ENCODE measurements at places on chromosomes 6 and 20. TPM values are rescaled to one million over a fixed set of nuclear protein-coding genes. Genes with fewer than 3 reads are reported as not detected.

The DAAM2 gene
- 1.8 TPM for polyA plus RNA-seq

The KCNK5 gene
- not detected for polyA plus RNA-seq

The BPIFB6 gene
- not detected for polyA plus RNA-seq

The PCSK2 gene
- polyA plus RNA-seq = not detected

The CST9 gene
- polyA plus RNA-seq = not detected

The GHRH gene
- not detected for polyA plus RNA-seq

The HMGCLL1 gene
- polyA plus RNA-seq = not detected

The TULP1 gene
- polyA plus RNA-seq = not detected

GRCh38 chr6:160030103-160030502 is 61.2 kb downstream of the IGF2R start:
- peak; percentile 88 for DNase-seq

GRCh38 chr20:11159728-11160127 is 485.9 kb upstream of the JAG1 start:
- peak; percentile 40 for DNase-seq

DNA sequence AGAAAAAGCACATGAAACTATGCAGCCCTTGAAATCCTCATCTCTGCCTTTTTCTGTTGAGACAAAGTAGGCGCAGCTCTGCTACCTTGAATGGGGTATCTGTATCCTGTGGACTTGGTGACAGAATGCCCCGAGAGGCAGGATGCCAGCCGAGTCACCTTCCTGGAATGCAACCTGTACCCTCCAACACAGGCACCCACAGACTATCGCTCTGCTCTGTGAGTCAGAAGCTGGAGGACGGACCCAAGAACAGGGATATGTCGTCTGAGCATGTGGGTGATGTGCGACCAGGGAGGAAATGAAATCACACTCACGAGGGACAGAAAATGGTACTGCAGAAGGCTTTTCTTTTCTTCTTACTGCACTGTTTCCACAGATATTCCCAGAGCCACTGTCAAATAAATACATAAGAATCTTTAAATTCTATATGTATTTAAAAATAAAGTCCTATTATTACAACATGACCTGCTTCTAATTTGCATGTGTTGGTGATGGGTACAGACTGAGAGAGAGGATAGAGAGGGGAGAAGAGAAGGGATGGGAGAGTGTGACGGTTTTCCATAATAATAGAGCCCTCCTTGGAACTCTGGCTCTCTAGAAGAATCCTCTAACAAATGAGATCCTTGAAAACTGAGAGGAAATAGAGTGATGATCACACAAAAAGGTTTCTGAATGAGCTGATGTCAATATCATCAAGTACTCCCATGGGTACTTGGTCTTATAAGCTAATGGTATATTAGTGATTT is 308.1 kb downstream of the FOXC1 start:
- DNase-seq = peak; percentile 90

DNA sequence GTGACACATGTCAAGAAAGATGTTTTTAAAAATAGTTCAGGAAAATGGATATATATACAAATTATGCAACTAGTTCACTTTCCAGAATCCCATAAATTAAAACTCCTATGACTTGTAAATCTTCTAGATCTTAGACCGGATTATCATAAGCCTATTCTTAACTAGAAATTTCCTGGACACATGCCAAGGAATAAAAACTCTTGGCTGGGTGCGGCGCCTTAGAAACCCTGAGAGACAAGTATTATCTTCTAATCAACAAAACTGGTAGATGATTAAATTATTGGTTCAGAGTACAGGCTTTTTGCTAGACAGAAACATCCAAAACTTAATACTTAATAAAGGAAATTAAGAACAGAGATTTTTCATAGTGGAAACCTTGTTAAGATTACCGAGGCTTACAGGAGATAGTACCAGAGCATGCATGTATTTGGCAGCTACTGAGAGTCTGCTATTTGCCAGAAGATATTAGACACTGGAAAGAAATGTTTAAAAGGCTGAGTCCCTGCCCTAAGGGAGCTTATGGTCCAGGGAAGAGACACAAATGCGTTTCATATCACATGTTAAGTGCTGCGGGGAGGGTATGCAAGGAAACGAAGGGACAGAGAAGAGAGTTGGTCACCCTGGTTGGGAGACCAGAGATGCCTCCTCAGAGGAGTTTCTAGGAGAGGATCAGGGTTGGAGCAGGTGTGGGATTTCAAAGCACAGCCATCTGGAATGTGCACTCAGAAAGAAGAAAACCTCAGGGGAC is 46.5 kb upstream of the IFNGR1 start:
- no peak for DNase-seq

DNA sequence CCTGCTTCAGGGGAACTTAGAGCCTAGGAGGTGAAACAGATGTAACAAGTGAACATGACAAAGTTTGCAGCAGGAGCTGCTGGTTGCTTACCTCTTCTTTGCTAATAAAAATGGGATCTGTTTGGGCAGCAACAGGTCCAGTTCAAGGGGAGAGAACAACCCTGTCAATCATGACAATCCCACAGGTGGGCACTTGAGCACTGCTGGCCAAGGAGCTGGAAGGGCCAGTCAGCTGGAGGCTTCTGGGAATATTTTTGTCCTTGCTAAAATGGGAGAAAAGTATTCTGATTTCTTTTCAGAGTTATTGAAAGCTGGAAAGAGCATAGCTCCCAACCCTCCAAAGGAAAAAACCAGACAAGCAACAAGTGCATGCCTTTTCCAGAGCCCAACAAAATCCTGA is 477.7 kb upstream of the SULF2 start:
- DNase-seq = no peak

- DNase-seq = no peak
These were observed 3.1 kb upstream of the CCM2L start for GRCh38 chr20:32006841-32007786.

DNA sequence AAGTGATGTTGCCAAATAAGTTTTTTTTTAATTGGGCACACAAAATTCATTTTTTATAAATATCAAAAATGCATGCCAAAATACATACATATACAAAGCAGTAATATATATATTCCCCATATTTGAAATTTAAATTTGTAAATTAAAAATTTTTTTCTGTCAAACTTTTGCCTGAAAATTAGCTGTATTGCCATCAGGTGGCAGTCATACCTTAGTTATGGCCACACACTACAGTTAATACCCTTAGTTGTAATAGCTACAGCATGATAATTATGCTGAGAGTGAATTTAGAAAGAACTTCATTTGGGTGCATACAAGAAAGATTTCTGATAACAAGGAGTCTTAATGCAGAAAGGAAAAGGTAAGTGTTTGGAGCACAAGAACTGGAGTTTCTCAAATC is 46.2 kb upstream of the SDHAF4 start:
- peak; percentile 37 for DNase-seq

DNA sequence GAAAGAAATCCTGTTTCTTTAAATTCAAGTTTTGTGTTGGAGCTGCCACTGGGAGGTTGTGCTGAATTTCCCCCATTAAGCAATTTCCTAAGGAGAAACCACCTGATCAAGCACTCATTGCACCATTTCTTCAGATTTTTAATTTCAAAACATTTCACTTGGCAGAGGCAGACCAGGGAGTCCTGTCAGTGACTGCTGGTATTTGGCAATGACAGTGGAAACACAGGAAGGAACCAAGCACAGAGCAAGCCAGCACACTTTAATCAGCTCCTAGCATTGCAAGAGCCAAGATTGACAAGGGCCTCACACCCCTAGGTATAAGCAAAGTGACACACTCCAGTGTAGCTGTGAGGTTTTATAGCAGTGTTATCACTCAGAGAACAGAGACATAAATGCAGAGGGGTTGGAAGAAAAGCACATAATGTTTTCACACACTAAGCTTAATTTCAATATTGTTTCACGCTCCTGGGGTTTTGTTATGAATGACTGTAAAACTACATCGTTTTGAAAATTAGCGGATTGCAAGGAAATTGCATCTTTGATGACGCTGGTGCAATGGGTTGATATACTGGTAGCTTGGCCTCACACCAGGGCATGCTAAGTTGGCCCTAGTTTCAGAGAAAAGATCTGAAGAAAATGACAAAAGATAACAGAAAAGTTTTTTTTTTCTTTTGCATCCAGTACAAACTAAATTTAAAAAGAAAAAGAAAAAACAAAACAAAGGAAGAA is 768.4 kb downstream of the TFAP2A start:
- peak; percentile 65 for DNase-seq

DNA sequence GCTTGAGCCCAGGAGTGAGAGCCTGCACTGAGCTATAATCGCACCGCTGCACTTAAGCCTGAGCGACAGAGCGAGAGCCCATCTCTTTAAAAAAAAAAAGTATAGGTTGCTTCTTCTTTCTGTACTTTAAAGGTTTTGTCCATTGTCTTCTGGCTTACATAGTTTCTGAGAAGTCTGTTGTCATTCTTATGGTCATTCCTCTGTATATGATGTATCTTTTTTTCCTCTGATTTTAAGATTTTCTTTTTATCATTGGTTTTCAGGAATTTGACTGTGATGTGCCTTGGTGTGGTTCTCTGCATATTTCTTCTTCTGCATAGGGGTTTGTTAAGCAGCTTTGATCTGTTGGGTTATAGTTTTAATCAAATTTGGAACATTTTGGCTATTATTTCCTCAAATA is 29.1 kb downstream of the QRSL1 start:
- DNase-seq = peak; percentile 24

DNA sequence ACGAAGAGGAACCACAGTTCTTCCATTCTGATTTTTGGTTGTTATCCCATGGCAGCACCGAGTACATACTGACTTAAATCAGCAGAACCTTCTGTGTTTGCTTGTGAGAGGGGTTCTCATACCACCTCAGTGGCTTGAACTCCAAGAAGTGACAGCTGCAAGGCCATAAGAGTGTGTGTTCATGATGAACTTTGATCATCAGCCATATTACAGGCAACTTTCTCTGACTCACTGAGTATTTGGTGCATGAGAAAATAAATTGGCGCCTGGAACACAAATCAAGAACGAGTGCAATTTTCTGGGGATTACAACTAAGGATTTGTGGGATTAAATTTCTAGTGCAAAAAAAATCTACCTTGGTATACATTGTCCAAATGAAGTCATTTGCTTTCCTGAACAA is 68.9 kb downstream of the CYP39A1 start:
- peak; percentile 41 for DNase-seq

DNA sequence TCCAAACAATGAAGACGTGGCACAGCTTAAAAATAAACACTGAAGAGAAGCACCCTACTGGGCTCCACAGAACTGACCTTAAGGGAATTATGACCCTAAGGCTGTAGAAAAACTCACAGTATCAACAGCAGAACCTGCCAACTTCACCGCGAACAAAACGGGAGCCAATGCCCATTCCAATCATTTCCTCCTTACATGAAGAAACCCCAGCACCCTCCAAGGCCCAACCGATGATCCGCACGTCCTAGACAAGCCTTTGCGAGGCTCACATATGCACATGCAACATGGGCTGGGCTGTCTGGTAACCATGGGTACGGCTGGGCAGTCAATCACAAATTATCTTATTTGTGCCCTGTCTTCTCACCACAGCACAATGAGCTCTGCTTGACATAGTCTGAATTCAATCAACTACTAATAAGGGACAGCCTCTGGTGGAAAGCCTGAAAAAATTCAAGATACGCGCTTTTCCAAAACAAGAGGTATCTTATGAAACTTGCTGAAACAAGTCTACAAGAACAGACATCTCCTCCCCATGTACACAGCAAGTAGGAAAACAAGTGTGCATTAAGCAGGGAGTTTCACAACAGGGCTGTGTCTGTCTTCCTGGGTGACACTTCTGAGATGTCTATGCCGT is 1.7 kb downstream of the DIDO1 start:
- peak; percentile 77 for DNase-seq

GRCh38 chr6:31952890-31953289 is 5.9 kb downstream of the NELFE start:
- no peak for DNase-seq

GRCh38 chr6:116371120-116371917 is 572 bp downstream of the DSE start:
- peak; percentile 98 for DNase-seq

- DNase-seq = peak; percentile 88
These were observed 447.2 kb downstream of the FRK start for GRCh38 chr6:115613488-115613887.

DNA sequence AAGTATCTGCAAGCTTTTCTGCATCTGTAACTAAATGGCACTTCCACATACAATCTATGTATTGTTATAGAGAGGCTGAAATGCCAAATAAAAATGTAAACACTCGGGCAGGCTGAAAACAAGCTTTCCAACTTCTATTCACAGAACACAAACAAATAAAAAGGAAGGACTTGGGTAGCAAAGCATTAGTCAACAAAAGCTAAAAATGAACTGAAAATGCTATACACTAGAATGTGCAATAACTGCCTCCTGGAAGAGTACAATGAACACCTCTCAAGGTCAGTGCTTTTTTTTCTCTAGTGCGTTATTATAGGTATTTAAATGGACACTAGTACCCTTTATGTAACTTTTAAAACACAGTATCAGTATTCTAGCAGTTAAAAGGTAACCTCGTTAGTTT is 31.4 kb downstream of the STK38 start:
- no peak for DNase-seq
